ENCODE measurements at places on chromosomes 2 and 18.

DNA sequence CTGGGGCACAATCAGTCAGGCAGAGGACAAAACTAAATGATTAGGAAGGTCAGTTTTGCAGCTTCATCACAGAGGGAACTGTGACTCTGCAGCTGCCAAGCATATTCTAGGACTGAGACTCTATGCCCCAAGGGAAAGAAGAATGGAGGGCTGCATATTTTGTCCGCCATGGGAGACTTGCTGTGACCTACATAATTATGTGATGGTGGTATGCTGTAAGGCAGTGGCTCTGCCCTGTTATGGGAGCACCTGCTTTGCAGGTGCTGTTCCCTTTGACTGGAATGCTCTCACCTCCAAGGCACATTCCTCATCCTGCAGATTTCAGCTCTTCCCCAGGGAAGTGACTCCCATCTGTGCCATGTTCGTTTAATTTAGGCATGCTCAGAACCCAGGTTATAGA is 261.9 kb upstream of the EPHA4 start:
- DNase-seq = no peak

DNA sequence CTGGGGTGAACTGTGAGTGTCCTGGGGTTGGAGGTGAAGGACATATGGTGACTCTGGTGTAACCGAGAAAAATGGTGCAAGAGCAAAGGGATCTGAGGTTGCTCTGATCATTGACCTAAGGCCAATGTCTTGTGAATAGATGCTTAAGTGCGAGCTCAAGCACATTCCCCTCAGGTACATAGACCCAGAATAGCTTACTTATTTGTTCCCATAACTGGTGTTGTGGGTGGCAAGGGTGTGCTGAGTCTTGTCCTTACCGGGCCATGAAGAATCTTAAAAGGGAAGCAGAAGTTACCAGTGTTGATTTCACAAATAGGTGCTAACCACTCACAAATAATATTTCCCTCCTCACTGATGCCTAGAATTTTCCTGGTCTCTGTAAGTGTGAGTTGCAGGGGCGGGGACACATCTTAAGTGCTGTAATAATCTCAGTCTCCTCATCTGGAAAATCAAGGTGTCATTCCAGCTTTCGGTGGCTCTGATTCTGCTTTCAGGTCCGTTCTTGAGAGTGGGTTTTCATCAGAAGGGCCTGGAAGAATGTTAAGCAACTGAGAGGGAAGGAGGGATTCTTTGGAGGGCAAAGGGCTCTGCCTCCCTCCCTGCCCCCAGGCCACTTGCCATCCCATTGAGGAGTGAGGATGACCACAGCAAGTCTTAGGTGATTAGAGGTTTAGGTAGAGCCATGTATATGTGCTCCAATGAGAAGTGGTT is 54.9 kb downstream of the LIPG start:
- DNase-seq = no peak

DNA sequence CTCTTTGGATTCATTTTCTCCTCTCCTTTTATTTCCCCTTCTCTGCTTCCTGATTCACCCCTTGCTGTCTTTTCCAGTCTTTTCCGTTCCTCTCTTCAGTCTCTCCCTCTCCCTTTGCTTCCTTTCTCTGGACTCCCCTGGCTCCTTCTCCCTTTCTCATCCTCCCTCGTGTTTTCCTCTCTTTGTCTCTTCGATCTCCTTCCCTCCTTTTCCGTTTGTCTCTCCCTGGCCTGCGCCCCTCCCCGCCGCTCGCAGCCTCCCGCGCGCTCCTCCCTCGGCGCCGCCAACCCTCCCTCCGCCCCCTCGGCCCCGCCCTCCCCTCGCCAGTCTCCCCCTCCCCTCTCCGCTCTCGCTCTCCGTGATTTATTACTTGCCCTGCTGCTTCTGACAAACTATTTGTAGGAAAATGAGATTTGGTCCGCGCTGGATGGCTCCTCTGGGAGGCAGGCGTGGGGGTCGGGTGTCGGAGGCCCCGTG is 46.0 kb upstream of the PAX8 start:
- DNase-seq = no peak

DNA sequence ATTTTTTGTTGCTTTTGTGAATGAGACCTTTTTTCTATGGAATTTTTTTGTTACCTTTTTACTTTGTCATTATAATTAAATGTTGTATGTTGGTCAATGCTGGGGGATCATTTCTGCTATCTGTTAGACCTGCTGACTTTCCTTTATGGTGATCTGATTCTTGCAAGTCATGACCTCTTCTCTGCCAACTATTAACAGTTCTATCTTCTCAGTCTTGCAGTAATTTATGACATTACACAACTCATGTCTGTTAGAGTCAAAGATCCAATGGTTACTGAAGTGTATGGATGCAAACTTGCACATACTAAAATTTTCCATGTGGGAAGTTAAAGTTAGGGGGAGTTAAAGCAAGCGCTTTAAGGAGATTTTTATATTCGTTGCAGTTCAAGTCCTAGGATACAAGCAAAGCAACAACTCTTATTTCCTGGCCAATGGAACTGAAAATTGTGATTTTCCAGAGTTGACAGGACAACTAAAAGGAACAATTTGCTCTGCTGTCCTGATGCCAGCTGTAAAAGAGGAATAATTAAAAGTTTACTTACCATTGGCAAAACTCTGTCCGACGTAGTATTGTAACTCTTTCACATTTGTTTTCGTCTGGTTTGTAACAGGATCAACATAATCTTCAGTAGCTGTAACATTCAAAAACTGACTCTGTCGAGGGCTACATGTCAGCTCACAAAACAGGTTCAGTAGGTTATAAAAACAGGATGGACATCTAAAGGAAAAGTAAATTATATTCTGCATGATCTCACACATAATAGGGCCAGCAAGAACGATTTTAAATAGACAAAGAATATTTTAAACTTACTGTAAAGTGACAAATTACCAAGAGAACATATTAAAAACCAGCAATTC is 17.8 kb downstream of the NPC1 start:
- no peak for DNase-seq

GRCh38 chr2:121502781-121503180 is 27.9 kb upstream of the RNU4ATAC start:
- DNase-seq = no peak

- no peak for DNase-seq
Measured at GRCh38 chr2:131092458-131093005, 728 bp downstream of the FAM168B start.

GRCh38 chr2:231769170-231770136 is 11.6 kb downstream of the PDE6D start:
- DNase-seq = no peak

DNA sequence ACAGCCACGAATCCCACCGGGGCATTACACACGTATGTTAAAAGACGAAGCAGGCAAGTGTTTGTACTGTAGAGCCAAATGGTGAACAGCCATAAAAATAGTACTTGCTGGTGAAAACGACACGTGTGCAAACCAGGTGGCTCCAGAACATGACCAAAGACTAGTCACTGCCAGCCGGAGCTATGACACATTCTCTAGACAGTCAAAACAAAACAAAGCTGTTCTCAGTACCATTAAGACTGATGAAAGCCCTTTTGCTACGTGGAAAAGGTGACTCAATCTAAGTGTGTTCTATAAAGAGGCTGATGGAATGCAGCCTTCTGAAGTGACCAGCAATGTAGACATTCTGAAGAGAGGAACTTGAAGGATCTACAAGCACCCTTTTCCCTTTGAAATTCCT is 367.7 kb upstream of the NETO1 start:
- DNase-seq = no peak

DNA sequence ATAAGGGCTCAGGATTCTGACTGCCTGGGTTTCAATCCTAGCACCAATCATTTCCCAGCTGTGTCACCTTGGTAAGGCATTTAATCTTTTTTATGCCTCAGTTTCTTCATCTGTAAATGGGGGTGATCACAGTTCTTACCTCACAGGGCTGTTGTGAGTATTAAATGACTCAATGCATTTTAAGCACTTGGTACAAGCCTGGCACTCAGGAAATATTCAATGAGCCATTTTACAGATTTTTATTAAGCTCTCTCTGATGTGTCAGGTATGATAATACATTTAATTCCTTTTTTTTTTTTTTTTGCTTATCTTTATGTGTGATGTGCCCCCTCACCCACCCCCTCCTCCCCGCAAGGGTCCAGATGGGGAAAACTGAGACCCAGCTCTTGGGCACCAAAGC is 12.0 kb downstream of the SPEG start:
- DNase-seq = no peak

DNA sequence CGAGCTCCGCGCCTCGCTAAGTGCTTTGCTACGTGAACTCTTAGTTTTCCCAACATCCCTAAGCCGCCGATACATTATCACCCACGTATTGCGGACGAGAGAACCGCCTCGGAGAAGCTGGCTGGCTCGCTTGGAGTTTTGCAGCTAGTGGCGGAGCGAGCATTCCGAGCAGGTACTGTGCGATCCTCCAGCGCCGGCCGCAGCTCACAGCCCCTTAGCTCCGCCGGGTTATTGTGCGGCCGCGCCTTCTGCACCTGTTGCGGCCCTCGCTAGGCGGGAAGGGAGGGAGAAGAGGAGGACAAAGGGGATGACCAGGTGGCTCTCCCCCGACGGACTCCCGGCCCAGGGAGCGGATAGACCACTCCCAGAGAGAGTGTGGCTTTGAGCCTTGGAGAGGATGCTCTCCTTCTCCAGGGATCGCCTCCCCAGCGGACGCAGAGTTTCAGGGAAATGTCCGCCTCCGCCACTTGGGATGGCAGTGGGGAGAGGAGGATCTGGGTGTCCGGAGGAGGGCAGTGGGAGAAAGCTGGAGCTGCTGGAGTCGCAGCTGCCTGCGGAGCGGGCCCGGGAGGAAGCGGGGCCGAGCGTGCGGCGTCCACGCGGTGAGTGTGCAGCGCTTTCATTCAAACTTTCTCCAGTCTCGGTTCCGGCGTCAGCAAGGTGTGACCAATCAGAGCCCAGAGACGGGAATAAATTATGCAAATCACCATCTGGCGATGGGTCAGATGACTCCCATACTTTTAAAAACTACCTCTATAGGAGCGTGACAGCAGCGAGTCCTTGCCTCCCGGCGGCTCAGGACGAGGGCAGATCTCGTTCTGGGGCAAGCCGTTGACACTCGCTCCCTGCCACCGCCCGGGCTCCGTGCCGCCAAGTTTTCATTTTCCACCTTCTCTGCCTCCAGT is at the start of gene LIPG:
Gene LIPG, plus strand, starts transcription at position 769 of the 905 bp plus-strand sequence. CDS start 252 bp downstream, outside the sequence.
- DNase-seq = no peak

DNA sequence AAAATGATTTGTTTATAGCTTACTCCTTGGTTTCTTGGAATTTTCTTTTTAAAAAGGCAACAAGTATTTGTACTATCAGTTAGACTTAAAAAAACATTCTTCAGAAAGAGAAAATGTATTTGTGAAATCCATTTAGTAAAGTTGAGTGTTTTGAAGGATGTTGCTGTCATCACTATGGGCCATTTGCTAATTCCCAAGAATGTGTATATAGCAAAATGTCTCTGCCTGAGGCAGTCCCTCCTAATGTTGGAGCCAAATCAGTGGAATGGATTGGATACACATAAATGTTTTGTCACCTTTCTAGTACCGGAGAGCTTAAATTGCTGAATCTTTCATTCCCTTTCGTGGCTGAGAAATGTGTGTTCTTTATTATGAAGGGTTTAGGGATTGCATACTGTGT is 890.2 kb upstream of the ZEB2 start:
- no peak for DNase-seq

- no peak for DNase-seq
Measured at GRCh38 chr18:32026491-32027086, 8.0 kb downstream of the RNF125 start.

- no peak for DNase-seq
Measured at GRCh38 chr2:62042944-62043343, 137.5 kb downstream of the COMMD1 start.

GRCh38 chr2:47079515-47080412 is 75.3 kb downstream of the STPG4 start:
- no peak for DNase-seq

GRCh38 chr2:239919774-239920692 is 105.1 kb downstream of the NDUFA10 start:
- DNase-seq = no peak

GRCh38 chr2:48728840-48729239 is 26.7 kb downstream of the LHCGR start:
- DNase-seq = no peak

DNA sequence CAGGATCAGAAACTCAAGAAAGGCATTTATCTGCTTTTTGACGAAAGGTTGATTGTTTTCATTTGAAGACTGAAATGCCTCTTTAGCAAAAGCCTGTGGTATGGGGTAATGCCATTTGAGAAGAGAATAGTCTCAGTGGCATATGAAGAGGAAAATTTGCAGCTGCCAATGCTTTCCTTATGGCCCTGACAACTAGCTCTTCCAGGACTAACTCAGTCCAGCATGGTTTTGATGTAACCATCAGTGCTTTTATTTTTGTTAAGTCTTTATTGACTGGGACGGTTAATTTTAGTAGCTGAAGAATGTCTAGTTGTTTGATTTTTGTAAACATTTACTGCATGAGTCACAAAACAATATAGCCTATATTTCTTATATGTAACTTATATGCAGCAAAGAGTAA is 158.4 kb downstream of the LNPK start:
- no peak for DNase-seq

DNA sequence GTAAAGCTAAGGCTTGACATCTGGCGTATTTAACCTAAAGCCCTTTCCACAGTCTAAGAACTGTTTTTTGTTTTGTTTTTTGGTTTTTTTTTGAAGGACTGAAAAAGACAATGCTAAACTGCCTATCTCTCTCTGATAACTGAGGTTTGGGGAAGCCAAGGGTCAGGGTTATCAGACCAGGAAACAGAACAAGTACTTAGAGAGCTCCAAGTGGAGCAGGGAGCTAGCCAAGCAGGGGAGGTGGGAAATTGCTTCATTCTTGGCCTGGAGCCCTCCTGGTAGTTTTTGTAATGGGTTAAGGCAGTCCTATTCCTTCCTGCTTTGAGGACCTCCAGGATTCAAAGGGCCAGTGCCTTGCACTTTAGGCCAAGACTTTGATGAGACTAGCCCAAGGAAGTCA is 154.3 kb upstream of the LTBP1 start:
- DNase-seq = no peak

GRCh38 chr2:68734688-68735525 is at the start of gene ARHGAP25:
TSS of gene ARHGAP25 (plus strand) at chr2:68734811. CDS start at chr2:68735200, 389 bp downstream.
- no peak for DNase-seq

DNA sequence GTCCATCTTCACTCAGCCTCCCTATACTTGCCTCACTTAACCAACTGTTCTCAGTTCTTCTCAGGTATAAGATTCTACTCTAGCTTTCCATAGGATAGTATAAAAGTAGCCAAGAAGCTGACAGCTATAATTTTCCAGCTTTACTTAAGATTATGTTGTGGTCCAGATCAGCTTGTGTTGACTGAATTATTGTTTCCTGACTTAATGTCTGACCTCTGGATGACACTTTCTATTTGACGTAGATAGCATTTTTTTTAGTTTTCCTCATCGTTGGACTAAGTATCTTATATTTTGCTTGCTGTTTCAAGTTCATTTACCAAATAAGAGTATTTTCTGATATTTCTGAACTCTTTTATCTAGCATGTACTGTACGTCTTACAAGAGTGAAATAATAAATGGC is 1272.5 kb upstream of the CDH2 start:
- no peak for DNase-seq

GRCh38 chr2:83068714-83069113 is 1390.4 kb downstream of the SUCLG1 start:
- no peak for DNase-seq

- DNase-seq = no peak
Measured at GRCh38 chr2:233022561-233022960, 9.5 kb upstream of the NGEF start.

Measured in SHP77 treated with DMSO at 0.1 percent for 48 hours (cell line).